ENCODE measurements at places on chromosomes 2 and 18.

- DNase-seq = no peak
Measured at GRCh38 chr18:6579486-6579885, 150.0 kb upstream of the ARHGAP28 start.

DNA sequence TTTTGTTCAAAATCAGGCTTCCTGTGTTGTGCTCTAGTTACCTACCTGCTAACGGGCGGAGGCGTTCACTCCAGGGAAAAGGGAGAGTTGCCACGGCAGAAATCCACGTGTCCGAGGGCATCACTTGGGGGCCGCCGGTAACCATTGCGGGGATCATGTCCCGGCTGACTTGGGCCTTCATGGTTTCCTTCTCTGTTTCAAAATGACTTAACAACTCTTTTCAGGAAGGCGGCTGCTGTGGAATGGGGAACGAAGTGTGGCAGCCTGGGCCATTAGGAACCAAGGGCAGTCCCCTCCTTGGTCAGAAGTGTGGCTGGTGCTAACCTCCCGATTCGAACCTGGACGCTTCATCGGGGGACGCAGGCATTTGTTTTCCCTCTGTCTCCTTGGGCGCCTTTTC lies 56.8 kb downstream of the INPP5D start:
- DNase-seq = no peak

- peak; percentile 52 for DNase-seq
Measured at GRCh38 chr2:157339965-157340655, 14.5 kb upstream of the ERMN start.

- no peak for DNase-seq
Measured at GRCh38 chr2:124836416-124836815, 811.3 kb downstream of the CNTNAP5 start.

GRCh38 chr2:7992612-7993602 lies 688.9 kb upstream of the ID2 start:
- no peak for DNase-seq

GRCh38 chr2:241066171-241066892 lies 35.8 kb downstream of the MTERF4 start:
- DNase-seq = no peak

GRCh38 chr2:48194641-48195040 lies 288.3 kb upstream of the FBXO11 start:
- DNase-seq = no peak

GRCh38 chr2:151637271-151637781 lies 97.0 kb downstream of the NEB start:
- no peak for DNase-seq

DNA sequence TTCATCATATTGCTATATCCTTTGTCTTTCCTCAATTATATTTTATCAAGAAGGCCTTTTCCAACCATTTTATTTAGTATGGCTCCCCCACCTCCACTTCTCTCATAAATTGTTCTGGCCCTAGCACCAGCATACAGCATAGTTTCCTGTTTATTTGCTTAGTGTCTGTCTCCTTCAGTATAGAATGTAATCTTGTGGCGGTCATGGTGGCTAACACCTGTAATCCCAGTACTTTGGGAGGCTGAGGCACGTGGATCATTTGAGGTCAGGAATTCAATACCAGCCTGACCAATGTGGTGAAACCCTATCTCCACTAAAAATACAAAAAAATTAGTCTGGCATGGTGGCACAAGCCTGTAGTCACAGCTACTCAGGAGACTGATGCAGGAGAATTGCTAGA lies 39.6 kb upstream of the CLASP1 start:
- no peak for DNase-seq

DNA sequence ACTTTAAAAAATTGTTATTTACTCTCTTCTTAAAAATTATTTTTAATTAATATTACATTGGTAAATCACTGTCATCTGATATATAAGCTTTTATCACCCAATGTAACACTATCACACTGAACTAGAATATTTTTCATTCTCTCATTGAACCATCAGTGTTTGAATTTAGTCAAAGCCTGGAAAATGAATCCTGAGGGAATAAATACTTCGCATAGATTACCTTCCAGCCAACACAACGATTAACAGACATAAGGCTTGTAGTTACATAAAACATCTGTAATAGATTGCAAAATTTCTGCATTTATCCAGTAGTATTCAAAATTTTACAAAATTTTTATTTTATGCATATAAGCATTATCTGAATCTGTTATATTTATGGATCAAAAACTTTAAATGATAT lies 314.9 kb downstream of the ERBB4 start:
- DNase-seq = no peak

GRCh38 chr2:40062381-40062780 lies 283.3 kb upstream of the THUMPD2 start:
- peak; percentile 83 for DNase-seq

GRCh38 chr2:69685321-69686048 lies 41.9 kb upstream of the AAK1 start:
- no peak for DNase-seq

- DNase-seq = no peak
Measured at GRCh38 chr2:199465390-199465789, 7.7 kb upstream of the SATB2 start.

DNA sequence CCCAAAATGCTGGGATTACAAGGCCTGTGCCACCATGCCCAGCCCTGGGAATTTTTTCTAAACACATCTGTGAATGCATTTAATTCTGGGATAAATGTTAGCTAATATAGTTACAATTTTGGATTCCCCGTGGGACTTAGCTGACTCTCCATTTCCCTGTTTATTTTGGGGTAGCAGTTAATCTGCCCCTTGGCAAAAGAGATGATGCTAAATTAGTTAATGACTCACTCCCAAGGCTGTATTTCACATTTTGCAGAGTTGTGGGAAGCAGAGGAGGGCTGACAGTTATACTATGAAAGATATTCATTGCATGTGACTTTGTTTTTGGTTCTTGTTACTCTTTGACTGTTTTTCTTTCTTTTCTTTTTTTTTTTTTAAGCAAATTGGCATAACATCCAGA lies 3.2 kb downstream of the MTHFD2 start:
- no peak for DNase-seq

GRCh38 chr18:59576541-59577385 lies 120.5 kb downstream of the CCBE1 start:
- DNase-seq = no peak

GRCh38 chr2:26457695-26458364 lies 20.1 kb downstream of the OTOF start:
- DNase-seq = no peak

- no peak for DNase-seq
Measured at GRCh38 chr2:48767330-48767729, 11.8 kb upstream of the LHCGR start.

- DNase-seq = no peak
Measured at GRCh38 chr2:11862049-11862448, 115.6 kb downstream of the LPIN1 start.

- DNase-seq = no peak
Measured at GRCh38 chr2:232343821-232344220, 34.7 kb upstream of the ALPP start.

DNA sequence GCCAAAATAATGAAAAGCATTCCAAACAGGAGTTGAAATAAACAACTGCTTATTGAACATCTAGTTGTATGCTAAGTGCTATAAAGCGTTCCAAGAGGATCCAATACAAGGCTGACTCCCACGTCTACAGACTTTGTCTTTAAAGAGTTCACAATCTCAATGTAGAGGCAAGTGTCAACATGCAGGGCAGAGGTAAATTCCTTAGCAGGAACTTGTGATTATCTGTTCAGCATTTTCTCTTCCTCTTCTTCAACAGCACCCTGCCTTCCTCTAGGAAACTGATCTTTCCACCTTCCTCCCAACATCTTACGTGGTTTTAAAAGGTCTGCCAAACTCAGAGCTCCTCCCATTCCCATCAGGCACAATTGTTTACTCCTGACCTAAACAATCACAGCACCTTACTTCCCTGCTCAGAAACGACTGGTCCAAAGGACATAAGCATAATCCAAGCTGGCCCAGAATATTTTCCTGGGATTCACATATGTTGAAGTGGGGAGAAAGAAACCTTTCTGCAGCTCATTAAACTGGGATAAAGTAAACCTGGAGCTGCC lies 83.9 kb downstream of the ITSN2 start:
- no peak for DNase-seq

- DNase-seq = no peak
Measured at GRCh38 chr2:69667805-69668382, 24.4 kb upstream of the AAK1 start.

All from HAP-1 (cell line).